ENCODE measurements at places on chromosomes 5 and 9. TPM values are rescaled to one million over a fixed set of nuclear protein-coding genes. Genes with fewer than 3 reads are reported as not detected.

DNA sequence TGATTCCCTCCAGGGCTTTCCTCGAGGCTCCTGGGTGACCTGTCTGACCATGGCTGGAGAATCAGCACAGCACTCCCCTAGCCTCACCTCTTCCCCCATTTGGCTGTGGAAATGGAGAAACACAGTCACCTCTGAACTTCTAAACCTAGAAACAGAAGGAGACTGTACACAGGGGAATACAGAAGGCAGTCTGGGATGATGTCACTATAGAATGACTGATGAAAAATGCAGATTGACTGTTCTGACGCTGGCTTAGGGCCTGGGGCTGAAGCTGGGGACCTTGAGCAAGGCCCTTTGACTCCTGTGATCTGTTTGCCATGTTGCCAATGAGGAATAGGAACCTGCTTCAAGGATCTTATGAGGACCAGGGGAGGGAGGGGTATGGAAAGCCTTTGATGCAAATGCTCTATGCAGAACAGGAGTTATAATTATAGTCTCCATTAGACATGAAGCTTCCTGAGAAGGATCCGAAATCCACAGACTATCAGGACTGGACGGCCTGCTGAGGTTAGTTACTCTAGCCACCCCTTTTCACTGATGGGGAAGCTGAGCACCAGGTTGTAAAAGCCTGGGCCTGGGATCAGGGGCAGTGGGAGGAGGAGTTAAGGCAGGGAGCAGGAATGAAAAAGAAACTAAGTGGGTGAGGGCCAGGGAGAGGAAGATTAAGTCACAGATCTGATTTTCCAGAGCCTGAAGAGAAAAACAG lies 24.4 kb upstream of the ANXA6 start:
- no peak for DNase-seq

GRCh38 chr9:7591501-7591900 lies 208.1 kb downstream of the DMAC1 start:
- DNase-seq: no peak

- DNase-seq: no peak
Observed at GRCh38 chr5:174599992-174600391, 124.4 kb upstream of the MSX2 start.

- DNase-seq: no peak
Observed at GRCh38 chr5:21452449-21452848, 1400.7 kb downstream of the CDH12 start.

- no peak for DNase-seq
Observed at GRCh38 chr5:10539687-10539998, 24.2 kb upstream of the ANKRD33B start.

- no peak for DNase-seq
Observed at GRCh38 chr5:9279774-9280173, 266.1 kb downstream of the SEMA5A start.

- no peak for DNase-seq
Observed at GRCh38 chr5:158537366-158537765, 562.4 kb downstream of the EBF1 start.

GRCh38 chr5:97547999-97548738 lies 365.1 kb upstream of the RIOK2 start:
- no peak for DNase-seq

GRCh38 chr9:28984016-28984415 lies 1410.7 kb upstream of the C9orf72 start:
- DNase-seq: no peak

- DNase-seq: peak; percentile 93
Observed at GRCh38 chr5:131795879-131796792, 681 bp downstream of the FNIP1 start.

DNA sequence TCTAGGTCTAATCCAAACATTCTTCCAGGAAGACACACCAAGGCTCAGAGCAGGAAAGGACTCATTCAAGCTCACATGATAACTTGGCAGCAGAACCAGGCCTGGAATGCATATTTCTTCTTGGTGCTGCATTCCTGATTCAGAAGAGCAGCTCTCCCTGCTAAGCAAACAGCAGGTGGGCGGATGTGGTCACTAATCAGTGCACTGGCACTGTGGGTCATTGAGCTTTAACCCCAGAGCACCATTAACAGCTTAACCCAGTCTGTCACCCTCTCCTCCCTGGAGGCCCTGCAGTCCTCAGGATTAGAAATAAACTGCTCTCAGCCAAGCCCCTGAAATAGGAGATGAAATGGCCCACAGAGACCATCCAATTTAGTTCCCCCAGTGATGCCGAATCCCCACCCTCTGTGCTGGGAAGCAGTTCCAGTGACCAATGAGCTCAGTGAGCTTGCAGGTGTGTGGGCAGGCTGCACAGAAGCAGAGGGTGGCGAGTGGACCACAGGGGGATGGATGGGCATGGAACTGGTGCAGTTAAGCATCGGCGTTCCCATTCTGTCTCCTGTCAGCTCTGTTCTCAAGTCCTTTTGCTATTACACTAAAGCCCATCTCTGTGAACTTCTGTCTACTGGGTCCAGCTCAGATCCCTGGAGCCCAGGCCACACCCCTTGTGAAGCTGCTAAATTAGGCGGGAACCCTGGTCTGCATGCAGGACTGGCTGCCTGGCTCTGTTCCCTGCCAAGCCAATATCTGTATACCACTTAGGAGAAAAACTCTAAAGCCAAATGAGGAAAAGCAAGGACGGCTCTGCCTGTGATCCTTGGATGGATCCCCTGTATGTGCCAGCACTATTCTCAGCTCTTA lies 16.6 kb upstream of the MEGF9 start:
- peak; percentile 71 for DNase-seq

GRCh38 chr5:73378070-73378469 lies 70.5 kb downstream of the FOXD1 start:
- DNase-seq: no peak

DNA sequence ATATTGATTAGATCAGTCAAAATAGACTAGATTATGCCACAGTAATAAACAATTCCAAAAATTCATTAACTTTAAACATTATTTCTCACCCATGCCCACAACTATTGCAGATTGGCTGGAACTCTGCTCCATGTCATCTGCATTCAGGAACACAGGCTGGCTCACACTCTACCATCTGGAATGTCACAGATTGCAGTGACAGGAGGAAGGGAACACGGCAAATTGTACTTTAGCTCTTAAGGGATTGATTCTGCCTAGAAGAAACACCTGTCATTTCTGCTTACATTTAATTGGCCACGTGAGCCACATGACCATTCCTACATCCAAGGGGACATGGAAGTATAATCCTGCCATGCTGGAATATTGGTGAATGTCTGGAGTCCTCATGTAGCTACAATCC lies 54.4 kb downstream of the ATPSCKMT start:
- DNase-seq: no peak

DNA sequence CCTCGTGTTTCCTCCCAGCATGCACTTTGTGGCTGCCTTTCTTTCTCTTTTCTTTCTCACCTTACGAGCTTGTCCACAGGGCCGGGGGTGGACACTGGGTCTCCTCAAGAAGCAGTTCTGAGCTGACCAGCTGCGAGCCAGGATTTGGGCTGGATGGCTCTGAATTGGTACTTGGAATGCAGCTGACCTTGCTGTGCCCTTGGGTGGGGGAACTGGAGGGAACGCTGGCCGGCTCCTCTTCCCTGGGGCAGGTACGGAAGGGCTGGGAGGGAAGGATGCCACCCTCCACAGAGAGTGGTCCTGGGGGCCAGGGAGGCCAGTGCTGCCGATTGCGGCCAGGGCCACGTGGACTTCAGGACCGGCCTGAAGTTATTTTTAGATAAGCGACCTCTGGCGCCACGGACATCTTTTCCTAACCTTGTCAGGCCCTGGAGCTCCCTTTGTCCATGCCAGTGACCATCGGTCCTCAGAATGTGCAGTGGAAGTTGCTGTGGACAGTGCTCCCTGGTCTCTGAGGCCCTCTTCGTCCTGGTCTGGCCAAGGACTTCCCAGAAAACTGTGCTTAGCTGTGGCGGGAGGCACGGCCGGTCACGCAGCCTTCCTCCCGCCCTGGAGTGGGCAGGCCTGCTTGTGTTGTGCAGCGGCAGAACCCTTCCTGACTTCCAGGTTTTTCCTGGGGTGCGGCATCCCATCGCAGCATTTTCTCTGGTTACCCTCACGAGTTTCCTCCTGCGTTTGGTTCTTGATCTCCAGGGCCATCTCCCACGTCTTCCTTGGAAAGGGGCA lies 13.5 kb upstream of the AHRR start:
- DNase-seq: peak; percentile 43

DNA sequence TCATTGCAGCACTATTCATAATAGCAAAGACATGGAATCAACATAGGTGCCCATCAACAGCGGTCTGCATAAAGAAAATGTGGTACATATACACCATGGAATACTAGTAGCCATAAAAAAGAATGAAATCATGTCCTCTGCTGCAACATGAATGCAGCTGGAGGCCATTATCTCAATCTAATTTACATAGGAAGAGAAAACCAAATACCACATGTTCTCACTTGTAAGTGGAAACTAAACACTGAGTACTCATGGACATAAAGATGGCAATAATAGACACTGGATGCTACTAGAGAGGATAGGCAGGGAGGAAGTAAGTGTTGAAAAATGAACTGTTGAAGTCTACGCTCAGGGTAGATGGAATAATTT lies 203.9 kb upstream of the CDH9 start:
- no peak for DNase-seq

DNA sequence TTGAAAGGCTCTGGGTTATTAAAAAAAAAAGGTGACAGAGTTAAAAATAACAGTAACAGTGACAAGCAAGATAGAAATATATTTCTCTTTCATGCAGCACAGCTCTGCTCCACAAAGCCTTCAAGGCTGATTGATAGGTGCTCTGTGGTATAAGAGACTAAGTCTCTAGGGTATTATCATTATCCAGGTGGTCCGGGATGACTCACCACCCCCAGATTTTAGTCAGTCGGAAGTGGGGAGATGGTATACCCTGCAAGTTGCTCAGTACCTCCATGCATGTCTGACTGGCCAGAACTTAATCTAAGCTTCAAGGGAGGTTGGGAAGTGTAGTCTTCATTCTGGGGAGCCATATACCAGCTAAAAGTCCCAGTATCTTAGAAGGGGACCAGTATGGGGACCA lies 76.1 kb downstream of the SLC1A3 start:
- no peak for DNase-seq

- DNase-seq: no peak
Observed at GRCh38 chr5:26649000-26649399, 389.4 kb downstream of the CDH9 start.

- DNase-seq: no peak
Observed at GRCh38 chr5:174531782-174532191, 192.6 kb upstream of the MSX2 start.

GRCh38 chr9:87717456-87717855 lies 8.5 kb upstream of the CTSL start:
- DNase-seq: no peak

- no peak for DNase-seq
Observed at GRCh38 chr5:111748304-111748763, 8.7 kb downstream of the NREP start.

DNA sequence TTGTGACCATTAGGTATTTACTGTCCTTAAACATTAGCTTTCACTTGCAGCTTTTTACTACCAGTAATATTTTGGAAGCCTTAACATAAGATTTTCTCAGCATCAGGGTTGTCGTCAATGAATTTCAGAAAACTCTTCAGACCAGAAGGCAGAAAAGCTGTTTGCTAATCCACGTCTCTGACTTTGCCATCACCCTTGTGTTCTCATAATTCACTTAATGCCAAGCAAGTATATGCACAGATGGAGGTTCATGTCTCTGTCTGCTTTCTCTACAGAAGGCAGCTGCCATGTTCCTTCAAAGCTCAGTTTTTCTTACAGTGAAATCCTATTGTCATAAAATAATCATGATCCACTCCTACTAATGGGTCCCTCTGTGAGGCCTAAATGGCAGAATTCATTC lies 37.7 kb upstream of the LRRC19 start:
- DNase-seq: no peak

DNA sequence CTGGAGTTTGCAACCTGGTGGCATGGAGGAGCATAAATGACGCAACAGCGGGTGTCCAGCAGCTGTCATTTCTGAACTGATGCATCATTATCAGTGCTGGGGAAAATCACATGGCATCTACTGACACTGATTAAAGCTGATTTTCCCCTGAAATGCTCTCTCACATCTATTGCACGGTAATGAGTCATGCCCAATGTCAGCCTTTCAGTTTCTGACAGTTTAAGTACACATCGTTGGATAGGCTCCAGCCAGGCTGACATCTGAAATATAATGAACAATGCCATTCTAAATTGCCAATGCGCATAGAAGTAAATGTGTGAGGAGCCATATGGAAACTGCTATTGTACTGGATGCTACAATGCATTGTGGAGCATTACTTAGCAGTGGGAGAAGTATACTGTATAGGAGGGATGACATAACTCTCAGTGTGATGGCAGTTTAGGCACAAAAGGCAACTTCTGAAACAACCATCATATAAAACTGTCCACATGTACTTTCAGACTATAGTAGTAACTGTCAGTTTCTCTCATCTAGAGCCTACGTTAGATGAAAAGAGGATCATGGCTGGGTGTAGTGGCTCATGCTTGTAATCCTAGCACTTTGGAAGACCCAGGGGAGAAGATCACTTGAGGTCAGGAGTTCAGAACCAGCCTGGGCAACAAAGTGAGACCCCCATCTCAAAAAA lies 389.3 kb upstream of the DMAC1 start:
- no peak for DNase-seq

GRCh38 chr5:35004200-35004599 lies 43.5 kb downstream of the AGXT2 start:
- no peak for DNase-seq

GRCh38 chr5:40291338-40291737 lies 388.4 kb upstream of the PTGER4 start:
- no peak for DNase-seq

- peak; percentile 75 for DNase-seq
Observed at GRCh38 chr9:70049236-70049635, 5.6 kb downstream of the MAMDC2 start.

- DNase-seq: no peak
Observed at GRCh38 chr5:98401656-98402055, 371.8 kb upstream of the RGMB start.

GRCh38 chr5:34712565-34712964 lies 56.4 kb downstream of the RAI14 start:
- DNase-seq: no peak

GRCh38 chr5:160649304-160649703 lies 202.7 kb downstream of the ATP10B start:
- no peak for DNase-seq

GRCh38 chr9:109399258-109399767 lies 78.5 kb upstream of the EPB41L4B start:
- no peak for DNase-seq

DNA sequence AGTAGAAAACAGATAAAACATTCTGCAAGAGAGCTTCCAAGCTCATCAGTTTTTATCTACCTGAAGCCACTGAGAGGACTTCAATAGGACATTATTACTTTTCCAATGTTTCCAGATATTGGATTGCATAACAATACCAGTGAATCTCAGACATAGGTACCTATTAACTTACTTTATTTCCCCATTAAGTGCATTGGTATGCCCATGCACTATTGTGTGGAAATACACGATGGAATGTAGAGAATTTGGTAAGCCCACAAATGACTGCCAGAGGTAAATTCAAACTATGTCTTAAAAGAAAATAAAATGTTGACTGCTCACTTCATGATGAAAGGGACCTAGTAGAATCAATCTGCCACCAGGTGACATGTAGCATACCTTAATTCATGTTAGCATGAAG lies 48.1 kb upstream of the PRR16 start:
- DNase-seq: no peak

GRCh38 chr9:27109621-27110020 lies 596 bp downstream of the TEK start:
- DNase-seq: no peak

The ACTBL2 gene
- not detected for polyA plus RNA-seq

The ICE1 gene
- polyA plus RNA-seq: 5.6 TPM

The CAMK2A gene
- 15.4 TPM for polyA plus RNA-seq

The INSYN2B gene
- 0.20 TPM for polyA plus RNA-seq

The MEIKIN gene
- polyA plus RNA-seq: 0.20 TPM

The CBY3 gene
- not detected for polyA plus RNA-seq

The OTP gene
- not detected for polyA plus RNA-seq

The KIF4B gene
- polyA plus RNA-seq: not detected

The CATSPER3 gene
- polyA plus RNA-seq: 0.48 TPM
